ENCODE measurements at places on chromosomes 2 and 18.

GRCh38 chr2:218963601-218964000 is 4.1 kb downstream of the CDK5R2 start:
- DNase-seq = no peak

GRCh38 chr18:78703291-78703690 is 276.3 kb upstream of the SALL3 start:
- no peak for DNase-seq

DNA sequence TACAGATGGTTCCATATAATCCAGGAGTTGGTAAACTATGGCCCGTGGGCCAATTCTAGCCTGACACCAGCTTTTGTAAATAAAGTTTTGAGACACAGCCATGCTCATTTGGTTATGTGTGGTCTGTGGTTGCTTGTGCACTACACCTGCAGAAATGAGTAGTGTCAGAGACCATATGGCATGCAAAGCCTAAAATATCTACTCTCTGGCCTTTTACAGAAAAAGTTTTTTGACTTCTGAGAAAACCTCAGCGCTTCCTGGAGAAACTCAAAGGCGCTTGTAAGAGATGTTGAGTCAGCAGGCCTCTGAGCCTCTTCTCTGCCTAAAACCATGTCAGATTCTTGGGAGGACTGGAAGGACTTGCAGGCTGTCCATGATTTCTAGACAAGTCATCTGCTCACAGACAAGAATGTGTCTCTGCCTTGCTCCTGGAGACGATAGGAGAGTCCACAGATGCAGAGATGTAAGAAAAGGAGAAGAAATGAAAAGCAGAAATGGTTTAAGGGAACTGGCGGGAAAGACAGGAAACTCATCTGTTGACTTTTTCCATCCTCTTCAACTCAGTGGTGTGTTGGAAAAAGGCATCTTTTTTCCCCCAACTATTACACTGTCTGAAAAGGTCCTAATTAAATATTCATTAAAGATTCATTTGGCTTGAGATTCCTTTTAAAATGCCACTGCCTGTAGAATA is 5.2 kb downstream of the TTC39C start:
- no peak for DNase-seq

DNA sequence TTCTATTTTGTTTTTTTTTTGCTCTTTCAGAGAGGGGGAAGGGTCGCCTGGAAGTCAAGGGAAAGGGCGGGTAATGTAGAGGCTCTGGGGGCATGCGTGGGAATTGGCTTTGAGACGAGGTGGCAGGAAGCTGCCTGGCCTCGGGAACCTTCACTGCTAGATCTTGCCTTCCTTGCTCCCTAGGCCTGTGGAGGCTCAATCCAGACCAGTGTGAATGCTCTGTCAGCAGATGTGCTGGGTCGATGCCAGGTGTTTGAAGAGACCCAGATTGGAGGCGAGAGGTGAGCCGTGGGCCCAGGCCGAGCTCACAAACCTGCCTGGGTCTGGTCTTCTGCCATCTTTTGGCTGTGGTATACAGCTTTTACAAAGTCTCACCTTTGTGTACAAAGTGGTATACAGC is 15.5 kb downstream of the CCT7 start:
- no peak for DNase-seq

DNA sequence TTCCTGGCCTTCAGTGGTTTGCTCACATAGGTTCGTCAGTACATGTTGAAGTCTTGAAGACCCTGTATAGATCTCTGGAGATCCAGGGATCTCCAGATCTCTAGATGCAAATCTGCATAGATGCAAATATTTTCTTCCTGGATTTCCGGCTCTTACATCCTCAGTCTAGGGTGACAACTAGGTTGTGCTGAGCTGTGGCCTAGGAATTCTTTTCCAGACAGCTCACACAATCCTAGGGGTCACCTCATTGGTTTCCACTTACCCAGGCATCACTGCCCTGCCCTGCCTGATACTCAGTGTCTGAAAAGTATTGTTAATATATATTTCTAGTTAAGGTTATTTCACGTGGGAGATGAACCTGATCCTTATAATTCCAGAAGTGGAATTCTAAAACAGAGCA is 105.1 kb upstream of the TTC27 start:
- DNase-seq = no peak

DNA sequence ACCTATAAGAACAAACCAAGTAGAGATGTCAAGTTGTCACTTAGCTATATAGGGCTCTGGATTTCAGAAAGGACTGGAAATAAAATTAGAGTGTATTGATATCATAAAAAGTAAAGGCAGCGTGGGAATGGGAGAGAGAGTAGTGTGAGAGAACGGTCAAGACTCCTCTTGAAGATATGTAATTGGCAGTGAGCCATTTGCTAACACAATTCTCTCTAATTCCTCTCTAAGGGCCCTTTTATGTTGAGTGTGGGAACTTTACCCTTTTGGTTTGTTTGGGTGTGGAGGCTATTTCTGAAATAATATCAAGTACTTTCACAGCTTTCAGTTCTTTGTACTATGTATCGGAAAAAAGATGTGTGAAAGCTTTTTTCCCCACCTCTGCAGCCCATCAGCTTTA is 196.8 kb downstream of the LRRTM4 start:
- no peak for DNase-seq

- DNase-seq = no peak
Observed at GRCh38 chr18:59300676-59301285, 17.7 kb downstream of the CPLX4 start.

DNA sequence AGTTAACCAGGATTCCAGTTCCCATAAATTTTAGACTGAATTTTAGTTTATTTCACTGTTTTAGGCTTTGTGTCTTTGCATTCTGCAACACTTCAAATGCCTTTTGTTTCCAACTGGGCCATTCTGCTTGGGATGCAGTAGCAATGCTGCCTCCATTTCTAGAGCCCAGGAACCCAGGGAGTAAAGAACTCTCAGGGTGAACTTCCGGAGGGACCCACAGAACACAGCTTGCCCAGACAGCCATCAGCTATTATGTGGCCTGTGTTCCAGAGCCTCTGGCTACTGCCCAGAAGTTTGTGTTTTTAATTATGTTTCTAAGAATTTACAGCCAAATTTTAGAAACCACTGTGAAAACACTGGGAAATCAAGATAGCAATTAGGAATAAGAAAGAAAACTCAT is 145.1 kb downstream of the TMEM163 start:
- DNase-seq = no peak
